Kidney glomerular epithelial cell (primary cell): ENCODE measurements at places on chromosomes 5 and 9.

- no peak for DNase-seq
These were observed 63.8 kb downstream of the ANGPTL2 start for GRCh38 chr9:127058645-127059021.

- DNase-seq, result peak; percentile 15
These were observed 565.5 kb downstream of the ZNF608 start for GRCh38 chr5:124180875-124181461.

- DNase-seq, result no peak
These were observed 45.1 kb downstream of the GLRX start for GRCh38 chr5:95777441-95777840.

DNA sequence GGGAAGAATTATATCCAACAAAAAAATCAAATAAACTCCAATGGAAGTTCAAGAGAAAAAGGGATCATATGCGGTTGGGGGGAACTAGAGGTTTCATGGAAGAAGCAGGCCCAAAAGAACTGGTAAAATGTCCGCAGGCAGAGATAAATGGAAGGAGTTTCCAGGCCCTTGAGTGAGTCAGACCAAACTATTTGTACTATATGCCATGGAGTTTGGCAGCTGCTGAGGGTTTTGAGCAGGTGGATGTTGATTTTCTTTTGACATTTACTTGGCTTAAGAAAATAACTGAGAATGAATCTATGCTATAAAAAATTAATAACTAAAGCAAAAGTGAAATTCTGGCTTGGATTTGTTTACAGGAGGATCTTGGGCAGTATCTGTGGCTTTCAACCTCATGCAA, 33.7 kb downstream of the MINAR2 start:
- no peak for DNase-seq

GRCh38 chr5:157366741-157367674, 93.0 kb upstream of the NIPAL4 start:
- DNase-seq, result no peak

- peak; percentile 94 for DNase-seq
These were observed 9.7 kb upstream of the PSMD5 start for GRCh38 chr9:120852240-120853010.

DNA sequence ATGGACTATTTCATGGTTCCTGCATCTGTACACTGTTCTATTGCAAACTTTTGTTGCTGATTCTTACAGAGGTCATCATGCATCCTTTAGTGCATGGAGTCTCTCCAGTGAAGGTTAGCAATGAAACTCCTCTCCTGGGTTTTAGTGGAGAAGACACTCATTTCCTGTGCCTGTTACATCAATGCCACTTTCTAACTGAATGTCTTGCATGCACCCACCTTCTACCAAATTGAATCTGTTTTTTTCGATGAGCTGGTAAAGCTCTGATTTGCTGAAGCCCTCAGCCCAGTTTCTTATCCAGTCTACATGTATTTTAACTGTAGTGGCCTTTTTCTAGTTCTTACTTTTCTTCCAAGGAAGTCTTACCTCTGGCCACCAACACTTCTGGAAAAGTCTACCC, 591.8 kb upstream of the ADAMTS16 start:
- DNase-seq, result no peak

GRCh38 chr5:137665678-137666460, 70.0 kb downstream of the KLHL3 start:
- DNase-seq, result no peak

GRCh38 chr5:125225424-125225823, 479.0 kb upstream of the ZNF608 start:
- no peak for DNase-seq

DNA sequence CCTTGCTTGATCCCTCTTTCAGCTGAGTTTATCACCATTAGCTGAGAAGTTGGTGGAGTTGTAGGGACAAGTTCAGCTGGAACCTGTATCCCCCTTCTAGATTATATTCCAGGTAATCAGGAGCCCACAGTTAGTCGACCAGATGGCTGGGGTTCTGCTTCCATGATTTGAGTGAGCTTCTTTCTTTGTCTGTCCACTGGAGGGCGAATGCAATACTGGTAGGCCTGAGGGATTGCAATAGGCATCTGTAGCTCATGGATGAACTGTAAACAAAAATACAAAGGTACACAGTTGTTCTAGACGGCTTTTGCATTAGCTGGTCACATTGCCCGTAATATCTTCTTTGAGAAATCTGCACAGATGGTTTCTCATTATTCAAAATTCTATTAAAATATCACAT, 88.9 kb downstream of the PCSK5 start:
- no peak for DNase-seq

- DNase-seq, result peak; percentile 2
These were observed 6.6 kb downstream of the GOLGA1 start for GRCh38 chr9:124934290-124934689.

GRCh38 chr5:31811210-31811609, 172.3 kb downstream of the PDZD2 start:
- DNase-seq, result peak; percentile 77

GRCh38 chr5:111513131-111513520, 791 bp upstream of the STARD4 start:
- DNase-seq, result no peak

GRCh38 chr9:116442528-116442927, 244.6 kb upstream of the TRIM32 start:
- no peak for DNase-seq

DNA sequence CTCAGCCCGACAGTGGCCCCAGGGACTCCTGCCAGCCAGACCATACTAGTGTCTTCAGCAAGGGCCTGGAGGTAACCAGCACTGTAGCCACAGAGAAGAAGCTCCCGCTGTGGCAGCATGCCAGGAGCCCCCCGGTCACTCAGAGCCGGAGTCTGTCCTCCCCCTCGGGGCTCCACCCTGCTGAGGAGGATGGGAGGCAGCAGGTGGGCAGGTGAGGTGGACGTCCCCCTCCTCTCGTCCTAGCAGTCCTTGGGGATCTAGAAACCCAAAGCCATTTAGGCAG, 28.0 kb upstream of the LRRC14B start:
- no peak for DNase-seq

GRCh38 chr5:137566118-137566541, 67.0 kb upstream of the SPOCK1 start:
- DNase-seq, result peak; percentile 75

DNA sequence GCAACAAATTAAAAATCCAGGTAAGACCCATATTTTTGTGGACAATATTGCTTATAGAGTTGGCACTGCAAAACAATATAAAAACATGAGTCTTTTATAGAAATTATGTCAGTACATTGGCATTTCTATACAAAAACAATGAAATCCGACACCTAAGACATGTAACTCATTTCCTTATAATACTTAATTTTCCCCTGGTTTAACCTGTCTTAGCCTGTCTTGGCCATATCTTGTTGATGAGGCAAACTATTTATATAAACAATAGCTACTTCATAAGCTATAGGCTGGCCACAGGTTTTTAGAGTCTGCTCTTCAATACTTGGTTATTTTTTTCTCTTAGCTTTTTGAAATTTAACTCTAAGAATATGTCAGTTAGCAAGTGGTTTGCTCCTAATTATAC, 44.7 kb upstream of the IZUMO3 start:
- DNase-seq, result no peak

DNA sequence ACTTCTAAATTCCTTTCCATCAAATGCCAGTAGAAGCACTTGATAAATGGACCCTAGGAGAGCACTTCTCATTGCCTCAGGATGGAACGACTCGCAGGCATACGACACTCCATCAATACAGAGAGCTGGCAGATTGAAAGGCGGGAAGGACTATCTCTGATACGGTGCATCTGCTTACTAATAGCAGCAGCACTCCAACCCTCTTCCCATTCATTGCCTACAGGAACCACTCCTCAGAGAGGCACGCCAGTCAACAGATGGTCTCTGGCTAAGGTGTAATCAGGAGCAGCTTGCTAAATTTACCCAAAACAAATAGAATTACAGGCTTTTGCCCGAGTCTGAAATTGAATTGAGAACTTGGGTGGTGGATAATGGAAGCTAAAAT, 168.1 kb downstream of the EFNA5 start:
- DNase-seq, result no peak

- no peak for DNase-seq
These were observed 69.3 kb downstream of the MAT2B start for GRCh38 chr5:163574472-163575440.

- no peak for DNase-seq
These were observed 13.7 kb upstream of the NXNL2 start for GRCh38 chr9:88521308-88521707.

GRCh38 chr5:54362434-54362833, 52.1 kb upstream of the ARL15 start:
- no peak for DNase-seq

- DNase-seq, result no peak
These were observed 859.5 kb upstream of the DMAC1 start for GRCh38 chr9:8659108-8659507.

- DNase-seq, result peak; percentile 52
These were observed 3.2 kb upstream of the NUP214 start for GRCh38 chr9:131122158-131122557.

DNA sequence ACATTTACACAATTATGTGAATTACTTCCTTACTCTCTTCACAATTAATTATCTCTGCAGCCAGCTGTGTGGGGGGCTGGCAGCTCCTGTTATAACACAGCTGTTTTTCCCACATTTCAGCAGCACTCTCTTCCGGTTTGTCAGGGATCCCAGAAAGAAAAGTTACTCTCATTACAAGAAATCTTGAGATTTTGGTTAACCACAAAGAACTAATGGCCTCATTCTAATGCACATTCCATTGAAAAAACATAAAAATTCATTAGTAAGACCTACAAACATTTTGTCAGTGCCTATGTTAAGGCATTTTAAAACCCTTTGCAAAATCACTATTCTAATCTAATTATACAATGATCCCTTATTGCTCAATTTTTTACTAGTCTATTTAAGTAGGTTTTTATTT, 64.1 kb downstream of the PDE4D start:
- DNase-seq, result no peak

GRCh38 chr5:177610770-177611445, 11.0 kb downstream of the B4GALT7 start:
- DNase-seq, result no peak

- DNase-seq, result no peak
These were observed 23.1 kb downstream of the FGFR4 start for GRCh38 chr5:177109810-177110209.

DNA sequence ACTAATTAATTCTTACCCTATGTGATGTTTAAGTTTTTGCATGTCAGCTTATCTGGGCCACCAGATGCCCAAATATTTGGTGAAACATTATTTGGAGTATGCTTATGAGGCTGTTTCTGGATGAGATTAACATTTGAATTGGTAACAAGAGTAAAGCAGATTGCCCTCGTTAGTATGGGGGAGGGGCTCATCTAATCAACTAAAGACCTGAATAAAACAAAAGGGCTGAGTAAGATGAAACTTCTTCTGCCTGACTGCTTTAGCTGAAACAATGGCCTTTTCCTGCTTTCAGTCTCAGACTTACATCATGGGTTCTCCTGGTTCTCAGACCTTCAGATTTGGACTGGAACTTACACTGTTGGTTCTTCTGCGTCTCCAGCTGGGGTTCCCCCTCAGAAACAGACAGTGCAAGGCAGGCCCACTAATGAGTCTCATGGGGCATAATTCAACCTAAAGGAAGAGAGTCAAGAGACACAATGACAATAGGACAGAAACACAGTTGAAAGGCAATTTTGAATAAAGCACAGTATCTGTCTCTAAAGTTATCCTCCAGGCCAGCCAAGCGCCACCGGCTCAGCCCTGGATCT, 288.4 kb downstream of the CAAP1 start:
- no peak for DNase-seq

- no peak for DNase-seq
These were observed 17.1 kb upstream of the ABL1 start for GRCh38 chr9:130817914-130818313.

DNA sequence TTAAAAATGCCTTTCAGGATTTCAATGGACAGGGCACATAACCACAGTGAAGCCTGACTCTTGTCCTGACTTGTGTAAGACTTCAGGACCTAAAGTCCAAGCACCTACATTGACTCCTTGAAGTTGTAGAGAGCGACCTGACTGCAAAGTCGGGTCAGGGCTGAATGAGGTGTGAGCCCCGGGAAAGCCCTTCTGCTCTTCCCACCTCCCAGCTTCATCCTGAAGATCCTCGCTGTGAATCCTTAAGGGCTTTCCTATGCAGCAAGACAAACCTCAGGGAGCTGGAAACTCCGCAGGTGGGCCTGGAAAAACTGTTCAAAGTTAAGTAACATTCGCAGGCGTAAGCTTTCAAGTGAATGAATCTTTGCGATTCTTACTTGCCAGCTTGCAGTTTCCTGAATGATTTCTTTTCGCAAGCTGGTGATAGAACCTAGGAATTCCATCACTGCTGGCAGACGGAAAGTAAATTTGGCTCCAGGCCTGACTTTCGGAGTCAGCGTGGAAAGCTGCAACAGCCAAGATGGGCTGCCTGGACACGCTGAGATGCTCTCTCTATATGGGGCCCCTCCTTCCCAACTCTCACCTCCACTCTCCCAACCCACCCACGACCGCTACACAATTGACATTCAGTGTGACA, 10.9 kb downstream of the SEMA5A start:
- DNase-seq, result no peak

GRCh38 chr9:72675586-72675985, 154.2 kb downstream of the TMC1 start:
- DNase-seq, result no peak

DNA sequence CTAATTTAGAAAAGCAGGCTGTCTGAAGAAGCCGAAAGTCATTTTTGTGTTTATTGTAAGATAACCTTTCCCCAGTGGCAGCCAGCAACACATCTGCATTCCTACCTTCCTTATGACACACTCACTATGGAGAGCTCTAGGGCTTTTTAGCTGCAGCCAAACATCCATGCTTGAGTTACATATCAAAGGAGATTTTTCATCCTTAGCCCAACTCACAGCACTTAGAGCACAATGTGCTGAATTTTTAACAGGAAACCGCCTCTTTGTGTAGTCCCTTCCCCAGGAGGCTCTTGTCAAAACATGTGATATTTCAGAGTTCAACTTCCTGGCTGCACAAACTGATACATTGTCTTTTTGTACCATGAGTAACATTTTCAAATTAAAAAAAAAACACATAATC, 379.2 kb downstream of the CTNND2 start:
- DNase-seq, result no peak

DNA sequence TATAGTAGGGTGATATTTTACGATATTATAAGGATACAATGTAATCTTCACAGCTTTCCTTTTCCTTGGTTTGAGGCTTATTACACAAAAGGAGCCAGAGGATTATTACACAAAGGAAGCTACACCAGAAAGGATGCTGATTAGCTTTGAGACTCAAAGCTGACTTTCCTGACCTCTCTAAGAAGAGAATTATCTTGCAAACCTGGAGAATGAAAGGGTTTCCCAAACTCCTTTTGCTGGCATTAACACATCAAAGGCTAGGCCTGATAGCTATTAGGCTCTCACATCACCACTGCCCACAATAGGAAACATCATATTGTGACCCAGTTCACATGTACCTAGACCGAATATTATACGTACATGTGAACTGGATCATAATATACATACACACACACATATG, 34.2 kb upstream of the CHD1 start:
- DNase-seq, result no peak
